ENCODE measurements at places on chromosomes 5 and 9.

GRCh38 chr9:22976454-22976853, 529.8 kb downstream of the DMRTA1 start:
- no peak for DNase-seq

GRCh38 chr5:79330071-79330470, 94.1 kb downstream of the JMY start:
- no peak for DNase-seq

- DNase-seq, result no peak
These were observed 76.1 kb upstream of the ASS1 start for GRCh38 chr9:130368631-130369103.

DNA sequence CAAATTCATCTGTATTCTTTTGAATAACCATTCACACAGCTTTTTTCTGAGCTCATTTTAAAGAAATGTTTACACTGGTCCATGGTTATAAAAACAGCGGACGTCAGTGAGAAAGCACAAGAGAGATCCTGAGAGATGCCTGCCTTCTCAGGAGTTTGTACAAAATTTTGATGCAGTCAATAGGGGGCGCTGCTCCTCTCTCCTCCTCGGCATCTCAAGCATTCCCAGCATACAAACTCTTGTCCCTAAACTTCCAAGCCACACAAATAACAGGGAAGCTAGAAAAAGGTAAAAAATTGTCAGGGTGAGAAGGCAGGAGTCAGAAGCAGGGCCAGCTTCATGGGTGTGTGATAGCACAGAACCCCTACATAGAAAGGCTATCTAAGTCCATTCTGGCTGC, 11.2 kb upstream of the CCDC152 start:
- no peak for DNase-seq

DNA sequence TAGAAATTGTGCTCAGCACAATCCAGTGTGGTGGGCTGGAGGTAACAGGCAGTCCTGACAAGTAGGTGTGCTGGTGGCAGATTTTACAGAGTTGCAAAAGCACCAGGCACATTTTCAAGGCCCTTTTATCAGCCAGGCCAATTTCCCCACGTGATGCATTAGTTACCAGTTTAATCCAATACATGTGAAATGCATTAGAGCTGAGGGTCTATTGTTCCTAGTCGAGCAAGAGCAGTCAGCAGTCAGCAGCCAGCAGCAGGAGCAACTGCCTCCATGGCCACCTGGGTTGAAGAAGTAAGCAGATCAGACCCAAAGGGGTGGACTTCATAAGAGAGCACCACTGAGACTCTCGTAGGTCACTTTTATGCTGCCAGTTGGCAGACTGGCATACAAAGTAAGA, 76.7 kb downstream of the EPB41L4A start:
- DNase-seq, result peak; percentile 86

GRCh38 chr5:135393229-135393628, 5.8 kb downstream of the MACROH2A1 start:
- no peak for DNase-seq

- DNase-seq, result no peak
These were observed 60.9 kb upstream of the GLRX start for GRCh38 chr5:95883185-95884016.

DNA sequence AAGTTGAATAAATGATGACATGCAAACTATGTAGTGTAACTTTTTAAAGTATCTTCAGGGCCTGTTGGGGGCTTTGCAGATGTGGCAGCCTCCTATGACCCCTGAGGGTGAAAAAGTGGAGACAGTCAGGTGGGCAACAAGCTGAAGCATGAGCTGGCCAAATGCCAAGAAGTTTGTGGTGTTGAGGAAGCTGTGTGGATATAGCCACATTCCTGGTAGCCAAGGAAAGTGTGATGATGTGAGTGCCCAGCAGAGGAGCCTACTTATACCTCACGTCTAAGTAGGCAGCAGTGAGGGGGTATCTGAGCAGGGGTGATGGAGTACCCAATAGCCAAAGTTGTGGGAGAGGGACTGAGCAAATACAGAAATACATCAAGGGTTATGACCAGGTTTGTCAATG, 621.2 kb upstream of the CDH6 start:
- DNase-seq, result peak; percentile 37

DNA sequence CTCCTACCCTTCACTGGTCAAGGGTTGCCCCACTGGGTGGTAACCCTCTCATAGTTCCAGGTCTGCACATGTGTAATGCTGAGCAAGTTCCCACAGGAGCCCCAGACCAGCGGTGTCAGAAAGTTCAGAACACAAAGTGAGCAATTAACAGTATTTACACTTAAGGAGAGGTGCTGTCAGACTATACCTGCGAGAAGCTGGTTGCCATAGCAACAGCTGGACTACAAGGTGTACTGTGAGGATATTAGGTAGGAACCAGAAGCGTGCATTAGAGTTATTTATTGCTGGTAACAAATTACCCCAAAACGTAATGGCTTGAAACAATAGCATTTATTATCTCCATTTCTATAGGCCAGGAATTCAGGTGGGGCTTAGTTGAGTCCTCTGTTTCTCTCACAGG, 317.0 kb upstream of the RPS23 start:
- DNase-seq, result no peak

DNA sequence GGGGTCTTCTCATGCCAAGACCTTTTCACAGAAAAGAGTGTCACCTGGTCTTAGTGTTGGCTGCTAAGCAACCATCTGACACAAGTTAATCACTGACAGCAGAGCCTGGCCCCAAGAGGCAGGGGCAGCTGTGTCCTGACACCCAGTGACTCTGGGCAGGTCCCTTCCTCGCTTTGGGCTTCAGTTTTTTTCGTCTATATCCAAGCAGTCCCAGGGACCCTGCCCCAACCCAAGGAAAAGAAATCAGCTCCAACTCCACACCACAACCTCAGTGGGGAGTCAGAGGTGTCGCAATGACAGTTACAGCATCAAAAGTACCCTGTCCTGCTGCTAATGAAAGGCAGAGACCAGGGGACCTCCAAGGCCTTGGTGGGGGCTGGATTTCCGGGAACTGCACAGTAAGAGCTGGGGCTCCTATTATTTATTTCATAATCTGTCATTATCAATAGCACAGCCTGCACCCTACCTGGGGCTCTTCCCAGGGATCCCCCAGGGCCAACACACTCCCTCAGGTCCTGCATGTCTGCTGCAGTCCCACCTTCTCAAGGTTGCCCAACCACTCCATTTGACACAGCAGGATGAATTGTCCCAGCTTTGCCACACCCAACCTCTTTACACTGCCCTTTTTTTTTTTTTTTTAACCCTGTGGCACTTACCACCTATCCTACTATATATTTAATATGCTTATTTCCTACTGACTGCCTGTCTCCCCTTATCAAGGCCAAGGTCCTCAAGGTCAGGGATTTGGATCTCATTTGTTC, 9.4 kb downstream of the ANKS6 start:
- DNase-seq, result no peak

DNA sequence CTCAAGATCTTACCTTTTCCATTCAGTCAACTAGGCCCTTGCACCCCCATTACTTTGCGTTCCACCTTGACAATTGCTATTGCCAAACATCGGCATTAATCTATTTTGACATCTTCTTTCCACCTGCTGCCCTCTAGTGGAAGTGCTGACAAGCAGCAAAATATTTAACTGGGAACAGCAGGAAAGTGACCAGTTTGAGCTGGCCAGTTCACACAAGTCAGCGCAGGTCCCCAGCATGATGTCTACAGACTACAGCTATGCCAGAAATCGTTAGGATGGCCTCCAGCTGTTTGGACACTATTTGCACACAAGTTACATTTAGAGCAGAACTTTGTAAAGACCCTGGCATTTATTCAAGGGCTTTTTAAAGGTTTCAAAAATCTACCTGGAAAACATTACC, 160.1 kb downstream of the GHR start:
- no peak for DNase-seq

DNA sequence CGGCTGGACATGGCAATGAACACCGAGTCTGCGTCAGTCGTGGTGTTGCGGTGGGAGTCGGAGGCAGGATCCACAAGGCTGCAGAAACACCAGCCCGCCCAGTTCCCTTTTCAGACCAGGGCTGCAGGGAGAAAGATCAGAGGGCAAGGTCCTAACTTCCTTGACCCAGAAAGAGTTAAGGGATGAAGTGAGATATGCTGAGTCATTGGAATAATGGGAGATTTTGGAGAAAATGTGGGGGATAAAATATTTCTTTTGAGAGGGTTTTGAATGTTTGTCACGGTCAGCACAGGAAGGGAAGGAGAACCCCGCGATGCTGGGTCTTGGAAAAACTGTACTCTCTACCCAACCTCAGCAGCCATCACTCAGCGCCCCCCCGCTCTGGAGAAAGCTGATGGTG, 416.0 kb downstream of the ICE1 start:
- DNase-seq, result no peak

DNA sequence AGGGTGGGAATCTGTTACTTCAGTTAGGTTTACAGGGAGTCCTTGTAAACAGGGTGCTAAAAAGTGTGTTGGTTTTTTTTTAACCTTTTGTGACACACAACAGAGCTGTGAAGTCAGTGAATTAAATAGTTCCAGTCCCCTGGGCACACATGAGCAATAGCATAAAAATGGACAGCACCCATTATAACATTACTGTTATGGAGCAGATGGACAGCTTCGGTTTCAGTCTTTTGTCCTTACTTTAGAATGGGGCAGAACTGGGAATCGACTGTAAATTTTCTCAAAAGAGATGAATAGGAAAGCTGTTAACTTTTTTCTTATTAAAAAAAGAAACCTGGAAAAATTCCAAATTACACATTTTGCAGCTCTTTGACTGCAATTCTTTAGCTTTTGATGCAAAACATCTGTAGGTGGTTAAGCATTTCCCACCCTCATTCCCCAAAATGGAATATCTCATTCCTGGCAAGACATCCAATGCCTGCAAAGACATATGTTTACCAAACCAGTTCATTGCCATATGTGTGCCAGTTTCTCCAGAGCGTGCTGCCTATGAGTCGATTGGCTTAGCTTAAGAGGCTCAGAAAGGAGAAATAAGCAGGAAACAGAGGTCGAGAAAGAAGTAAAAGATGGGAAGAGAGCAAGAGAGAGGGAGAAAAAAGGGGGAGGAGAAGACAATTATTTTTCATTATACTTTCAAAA, 212.3 kb upstream of the TMEM161B start:
- no peak for DNase-seq

- no peak for DNase-seq
These were observed 8.0 kb downstream of the NDUFS4 start for GRCh38 chr5:53568401-53568800.

DNA sequence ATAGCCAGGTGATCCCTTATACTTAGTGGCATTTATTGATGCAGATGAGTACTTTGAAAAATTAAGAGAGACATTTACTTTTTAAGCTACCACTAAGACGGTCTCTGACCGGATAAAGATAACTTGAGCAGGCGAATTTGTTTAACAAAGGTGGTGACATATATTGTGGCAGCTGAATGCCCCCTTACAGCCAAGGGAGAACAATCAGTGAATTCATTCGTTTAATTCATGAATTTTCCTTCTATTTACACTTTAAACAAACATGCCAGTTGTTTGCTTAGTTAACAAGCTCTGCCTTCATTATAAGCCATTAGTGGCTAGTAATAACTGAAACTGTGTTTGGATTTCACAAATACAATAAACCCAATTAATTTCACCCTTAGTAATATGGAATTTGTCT, 187.1 kb downstream of the AOPEP start:
- DNase-seq, result no peak

GRCh38 chr5:179143446-179143845, 83.3 kb downstream of the ZNF354C start:
- DNase-seq, result no peak

GRCh38 chr9:77019926-77020412, 514 bp downstream of the FOXB2 start:
- no peak for DNase-seq

GRCh38 chr5:90657030-90657429, 98.4 kb downstream of the ADGRV1 start:
- no peak for DNase-seq

- DNase-seq, result no peak
These were observed 133.4 kb downstream of the DAB2IP start for GRCh38 chr9:121784731-121785411.
